ENCODE measurements at places on chromosomes 13 and 19.

GRCh38 chr13:91804724-91805123 lies 406.3 kb downstream of the GPC5 start:
- ATAC-seq: no peak

DNA sequence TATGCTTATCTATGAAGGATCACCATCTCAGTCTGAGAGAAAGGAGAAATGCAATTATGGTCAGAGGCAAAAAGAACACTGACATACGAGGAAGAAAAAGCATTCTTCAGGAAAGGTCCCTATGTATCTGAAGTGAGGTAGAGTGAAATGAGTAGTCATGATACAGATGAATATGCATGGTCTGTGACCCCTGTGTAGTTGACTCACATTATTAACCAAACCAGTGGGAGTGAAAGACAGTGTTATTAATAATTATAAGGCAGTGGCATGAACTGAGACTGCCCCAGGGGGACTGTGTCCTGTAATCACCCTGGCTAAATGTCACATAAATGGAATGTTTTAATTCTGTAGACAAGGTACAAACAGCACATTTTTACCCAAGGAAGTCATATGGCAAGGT lies 1320.2 kb upstream of the PCDH9 start:
- ATAC-seq: no peak

GRCh38 chr19:17982430-17982829 lies 15.5 kb downstream of the KCNN1 start:
- no peak for ATAC-seq

GRCh38 chr13:36918246-36919131 lies 1.5 kb downstream of the SMAD9 start:
- no peak for ATAC-seq
